ENCODE measurements at places on chromosomes 13 and 19.

GRCh38 chr19:18364826-18365528 is 21.0 kb upstream of the GDF15 start:
- no peak for DNase-seq

- DNase-seq = no peak
These were observed 81.0 kb upstream of the STARD13 start for GRCh38 chr13:33366469-33367062.

GRCh38 chr13:60170414-60170813 is 6.7 kb upstream of the DIAPH3 start:
- DNase-seq = no peak

- DNase-seq = no peak
These were observed 24.5 kb upstream of the ZNF98 start for GRCh38 chr19:22446605-22447004.

GRCh38 chr13:51547425-51548176 is 36.7 kb upstream of the WDFY2 start:
- no peak for DNase-seq

DNA sequence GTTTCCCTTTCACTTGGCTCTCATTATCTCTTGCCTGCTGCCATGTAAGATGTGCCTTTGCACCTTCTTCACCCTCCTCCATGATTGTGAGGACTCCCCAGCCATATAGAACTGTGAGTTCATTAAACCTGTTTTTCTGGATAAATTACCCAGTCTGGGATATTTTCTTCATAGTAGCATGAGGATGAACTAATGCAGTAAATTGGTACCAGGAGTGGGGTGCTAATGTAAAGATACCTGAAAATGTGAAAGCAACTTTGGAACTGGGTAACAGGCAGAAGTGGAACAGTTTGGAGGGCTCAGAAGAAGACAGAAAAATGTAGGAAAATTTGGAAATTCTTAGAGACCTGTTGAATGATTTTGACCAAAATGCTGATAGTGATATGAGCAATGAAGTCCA is 487.4 kb downstream of the LMO7 start:
- no peak for DNase-seq

GRCh38 chr13:59112221-59112718 is 1051.5 kb downstream of the DIAPH3 start:
- DNase-seq = no peak

GRCh38 chr19:54661846-54662481 is 821 bp upstream of the LILRB4 start:
- DNase-seq = no peak

GRCh38 chr19:58274771-58275201 is 4.0 kb upstream of the ZNF8 start:
- DNase-seq = no peak

GRCh38 chr19:51704626-51705025 is 11.5 kb downstream of the SPACA6 start:
- DNase-seq = no peak

GRCh38 chr13:52615812-52616211 is 26.4 kb upstream of the HNRNPA1L2 start:
- no peak for DNase-seq

- DNase-seq = peak; percentile 26
These were observed 22.2 kb downstream of the SIGLEC5 start for GRCh38 chr19:51607920-51608562.

GRCh38 chr19:28737021-28737895 is 475.7 kb downstream of the UQCRFS1 start:
- DNase-seq = no peak

DNA sequence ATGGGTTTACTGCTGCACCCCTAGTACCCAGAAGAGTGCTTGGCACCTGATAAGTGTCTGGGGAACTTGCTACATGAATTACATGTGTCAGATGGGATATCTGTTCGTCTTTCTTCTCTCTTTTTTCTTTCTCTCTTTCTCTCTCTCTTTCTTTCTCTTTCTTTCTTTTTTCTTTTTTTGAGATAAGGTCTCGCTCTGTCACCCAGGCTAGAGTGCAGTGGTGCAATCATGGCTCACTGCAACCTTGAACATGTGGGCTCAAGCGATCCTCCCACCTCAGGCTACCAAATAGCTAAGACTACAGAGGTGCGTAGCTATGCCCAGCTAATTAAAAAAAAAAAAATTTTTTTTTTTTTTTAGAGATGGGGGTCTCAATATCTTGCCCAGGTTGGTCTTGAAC is 6.1 kb downstream of the CADM4 start:
- DNase-seq = no peak

DNA sequence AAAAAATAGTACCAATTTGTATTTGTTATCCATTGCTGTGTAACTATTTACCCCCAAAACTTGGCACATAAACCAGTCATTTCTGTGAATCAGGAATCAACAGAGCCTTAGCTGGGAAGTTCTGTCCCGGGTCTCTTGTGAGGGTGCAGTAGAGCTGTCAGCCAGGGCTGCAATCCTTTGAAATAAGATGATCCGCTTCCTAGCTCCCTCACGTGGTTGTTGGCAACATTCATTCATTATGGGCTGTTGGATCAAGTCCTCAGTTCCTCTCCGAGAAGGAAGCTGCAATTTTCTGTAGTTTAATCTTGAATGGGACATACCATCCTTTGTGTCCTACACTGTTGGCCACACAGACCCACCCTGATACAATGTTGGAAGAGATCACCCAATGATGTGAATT is 277.2 kb downstream of the SUCLA2 start:
- no peak for DNase-seq

- no peak for DNase-seq
These were observed 56.9 kb upstream of the SLC15A1 start for GRCh38 chr13:98809345-98809777.

DNA sequence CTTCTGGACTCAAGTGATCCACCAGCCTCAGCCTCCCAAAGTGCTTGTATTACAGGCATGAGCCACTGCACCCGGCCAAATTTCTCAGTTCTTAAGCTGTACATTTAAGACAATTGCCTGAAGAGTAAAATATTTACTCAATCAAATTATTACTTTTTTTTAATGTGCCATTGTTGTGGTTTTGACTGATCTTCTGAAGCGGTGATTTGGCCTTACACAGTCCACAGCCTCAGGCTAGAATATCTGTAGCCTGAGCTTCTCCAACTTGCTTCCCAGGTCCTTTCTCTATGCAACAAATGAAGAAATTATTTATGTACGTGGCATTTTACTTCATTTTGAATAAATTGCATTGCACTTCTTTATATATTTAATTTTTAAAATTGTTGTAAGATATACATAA is 281.3 kb downstream of the KLF5 start:
- DNase-seq = no peak

DNA sequence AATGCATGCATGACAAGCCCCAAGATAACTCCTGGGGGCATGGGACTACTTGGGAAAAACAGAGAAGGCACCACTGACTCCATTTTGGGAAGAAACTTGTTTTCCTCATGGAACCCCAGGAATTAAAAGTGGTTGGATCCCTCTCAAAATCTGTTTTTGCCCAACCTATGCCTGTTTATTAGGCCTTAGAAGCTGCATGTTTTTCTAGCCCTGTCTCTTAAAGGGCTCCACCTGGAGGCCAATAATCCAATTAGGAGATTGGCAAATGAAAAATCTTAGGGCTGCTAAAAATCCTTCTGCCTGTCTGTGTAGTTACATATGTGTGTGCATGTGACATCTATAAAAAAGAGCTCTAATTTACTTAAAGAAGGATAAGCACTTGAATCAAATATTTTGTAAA is 26.9 kb downstream of the MED4 start:
- no peak for DNase-seq

GRCh38 chr19:45477713-45478453 is 10.1 kb downstream of the FOSB start:
- no peak for DNase-seq

DNA sequence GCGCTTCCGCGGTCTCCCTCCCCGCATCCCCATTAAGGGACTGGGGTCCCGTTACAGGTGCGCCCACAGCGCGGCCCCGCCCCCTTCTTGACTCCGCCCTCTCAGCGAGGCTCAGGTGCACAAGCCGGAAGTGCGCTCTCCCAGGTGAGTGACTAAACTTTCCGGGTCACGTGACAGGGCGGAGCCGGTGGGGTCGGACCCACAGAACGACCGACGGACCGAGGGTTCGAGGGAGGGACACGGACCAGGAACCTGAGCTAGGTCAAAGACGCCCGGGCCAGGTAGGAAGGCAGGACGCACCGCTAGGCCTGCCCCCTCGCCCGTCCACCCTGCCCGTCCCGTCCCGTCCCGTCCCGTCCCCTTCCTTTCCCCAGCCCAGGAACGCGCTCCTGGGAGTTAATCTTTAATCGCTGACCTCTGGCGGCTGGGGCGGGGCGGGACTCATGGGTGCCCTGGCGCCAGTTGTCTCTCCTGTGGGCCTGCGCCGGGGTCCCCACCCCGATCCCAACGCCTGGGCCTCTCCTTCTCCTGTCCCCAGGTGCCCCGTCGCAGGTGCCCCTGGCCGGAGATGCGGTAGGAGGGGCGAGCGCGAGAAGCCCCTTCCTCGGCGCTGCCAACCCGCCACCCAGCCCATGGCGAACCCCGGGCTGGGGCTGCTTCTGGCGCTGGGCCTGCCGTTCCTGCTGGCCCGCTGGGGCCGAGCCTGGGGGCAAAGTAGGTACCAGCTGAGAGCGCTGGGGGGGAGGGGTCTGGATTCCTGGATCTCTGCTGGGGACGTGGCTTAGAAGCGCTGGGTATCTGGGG is at the start of gene CRB3:
CRB3 (plus strand) TSS at position 202 of the 804 bp plus-strand sequence; CDS start at position 633, 431 bp downstream.
- no peak for DNase-seq

DNA sequence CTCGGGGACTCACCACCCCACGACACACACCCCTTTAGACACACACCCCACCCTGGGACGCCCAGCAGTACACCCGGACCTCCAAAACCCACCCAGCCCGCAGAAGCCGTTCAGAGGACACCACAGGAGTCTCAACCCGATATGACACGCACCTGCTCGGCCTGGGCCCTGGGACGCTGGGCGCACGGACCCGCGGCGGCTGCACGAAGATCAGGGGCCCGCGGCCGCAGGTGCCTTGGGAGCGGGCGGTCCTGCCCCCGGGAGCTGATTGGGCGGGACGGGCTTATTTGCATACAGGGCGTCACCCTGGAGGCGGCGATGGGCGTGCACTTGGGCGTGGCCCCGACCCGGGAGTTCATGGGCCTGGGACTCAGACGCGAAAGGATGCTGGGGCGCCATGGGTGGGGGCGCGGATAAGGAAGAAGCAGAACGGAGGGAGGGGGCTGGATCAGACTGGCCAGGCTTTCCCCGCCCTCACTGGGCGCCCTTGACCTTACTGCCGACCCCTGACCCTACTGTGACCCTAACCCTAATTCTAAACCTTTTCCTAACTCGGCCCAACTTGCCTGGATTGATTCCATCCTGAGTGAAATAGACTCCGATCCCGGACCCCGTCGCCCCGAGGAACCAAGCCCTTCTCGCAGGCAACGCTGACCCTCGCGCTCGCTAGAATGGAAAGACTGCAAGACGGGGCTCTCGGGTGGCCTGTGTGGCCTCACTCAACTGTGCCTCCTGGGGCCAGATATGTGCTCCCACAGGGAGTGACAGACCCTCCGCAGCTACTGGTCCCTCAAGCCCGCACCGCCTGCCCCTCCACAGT is at the start of gene MEF2B:
MEF2B (minus strand) TSS at position 211 of the 820 bp plus-strand sequence. CDS start 19,528 bp downstream, outside the sequence.
- DNase-seq = peak; percentile 10

GRCh38 chr19:35002037-35002535 is 2.0 kb downstream of the GRAMD1A start:
- DNase-seq = no peak

DNA sequence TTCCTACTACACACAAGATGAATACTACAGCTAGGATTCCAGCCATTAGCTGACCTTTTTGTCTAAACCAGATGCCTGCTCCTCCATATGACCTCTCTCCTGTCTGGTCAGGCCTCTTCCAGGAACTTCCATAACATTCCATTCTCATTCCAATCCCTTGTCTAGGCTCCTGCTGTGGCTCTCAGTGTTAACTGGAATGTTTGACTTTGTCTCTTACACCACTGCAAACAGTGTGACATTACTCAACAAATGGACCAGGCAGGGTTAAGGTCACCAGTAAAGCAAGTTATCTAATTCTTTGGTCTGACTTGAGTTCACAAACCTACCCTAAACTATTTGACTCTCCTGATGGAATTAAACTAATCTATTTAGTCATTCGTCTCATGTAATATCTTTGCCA is 2.1 kb upstream of the GPC6 start:
- no peak for DNase-seq

GRCh38 chr13:34383728-34384127 is 558.3 kb upstream of the NBEA start:
- no peak for DNase-seq

DNA sequence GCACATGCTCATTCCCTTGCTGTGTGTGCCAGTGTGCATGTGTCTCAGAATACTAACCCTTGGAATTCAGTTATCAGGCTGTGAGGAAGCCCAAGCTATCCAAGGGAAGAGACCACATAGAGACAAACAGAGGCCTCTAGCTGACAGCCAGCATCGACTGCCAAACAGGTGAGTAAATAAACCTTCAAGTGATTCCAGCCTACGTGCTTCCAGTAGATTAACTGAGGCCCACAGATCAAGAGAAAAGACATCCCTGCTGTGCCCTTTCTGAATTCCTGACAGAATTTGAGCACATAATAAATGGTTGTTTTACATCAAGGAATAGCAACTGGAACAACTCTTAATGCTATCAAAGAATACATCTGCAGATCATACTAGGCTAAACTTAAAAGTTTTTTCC is 17.5 kb downstream of the ZC3H13 start:
- DNase-seq = no peak

Measured in nucleus accumbens (tissue), 56 donors.